ENCODE measurements at places on chromosomes 16 and 17.

DNA sequence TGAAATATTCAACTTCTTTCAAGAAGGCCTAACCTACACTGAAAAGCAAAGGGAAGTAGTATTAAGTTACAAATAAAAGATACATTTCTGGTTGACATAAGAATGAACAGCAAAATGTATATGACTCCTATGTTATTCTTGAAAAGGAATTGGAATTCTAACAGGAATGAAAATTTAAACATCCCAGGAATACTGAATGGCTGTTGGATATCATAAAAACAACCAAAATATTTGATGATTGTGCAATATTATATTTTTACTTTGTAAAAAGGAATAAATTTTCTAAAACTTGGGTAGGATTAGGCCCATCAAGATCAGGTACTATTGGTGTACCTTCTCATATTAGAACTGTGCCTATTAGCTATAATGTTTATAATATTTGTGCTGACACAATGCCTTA lies 50.0 kb downstream of the CYB5B start:
- no peak for DNase-seq

DNA sequence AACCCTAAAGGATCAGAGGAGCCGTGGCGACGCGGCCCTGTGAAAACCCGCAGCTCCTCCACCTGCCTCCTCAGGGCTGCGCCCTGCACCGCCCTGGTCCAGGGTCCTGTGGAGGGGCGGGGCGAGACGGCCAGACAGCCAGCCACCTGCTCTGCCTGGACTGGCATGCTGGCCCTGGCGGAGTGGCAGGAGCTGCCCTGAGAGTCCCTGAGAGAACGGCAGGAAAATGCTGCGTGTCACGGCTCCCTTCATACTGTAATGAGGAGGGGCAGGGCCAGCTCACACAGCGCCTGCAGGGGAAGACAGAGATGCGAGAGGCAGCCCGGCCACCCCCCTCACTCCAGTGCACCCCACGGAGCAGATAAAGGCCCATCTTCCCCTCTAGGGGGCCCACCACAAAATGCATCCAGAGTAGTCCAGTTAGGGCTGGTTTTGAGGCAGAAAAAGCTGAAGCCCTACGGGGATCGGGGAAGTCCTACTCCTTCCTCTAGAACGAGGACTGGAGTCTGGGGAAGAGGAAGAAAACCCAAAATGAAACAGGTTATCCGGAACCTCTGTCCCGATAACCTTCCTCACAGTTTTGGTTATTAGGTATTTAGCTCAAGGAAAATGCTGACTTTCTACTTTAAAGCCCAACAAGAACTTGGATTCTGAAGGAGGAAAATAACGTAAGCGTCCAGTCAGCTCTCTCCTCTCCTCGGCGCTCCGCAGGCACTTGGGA lies 97.6 kb upstream of the DNAH17 start:
- DNase-seq: no peak

- DNase-seq: no peak
These were observed 48.7 kb downstream of the MRTFB start for GRCh38 chr16:14119799-14120198.

GRCh38 chr17:48737330-48738043 lies 8.9 kb upstream of the HOXB13 start:
- no peak for DNase-seq

GRCh38 chr16:19708296-19709205 lies 9.5 kb downstream of the KNOP1 start:
- no peak for DNase-seq

- DNase-seq: peak; percentile 75
These were observed 28.3 kb downstream of the TTC19 start for GRCh38 chr17:16027708-16028584.

DNA sequence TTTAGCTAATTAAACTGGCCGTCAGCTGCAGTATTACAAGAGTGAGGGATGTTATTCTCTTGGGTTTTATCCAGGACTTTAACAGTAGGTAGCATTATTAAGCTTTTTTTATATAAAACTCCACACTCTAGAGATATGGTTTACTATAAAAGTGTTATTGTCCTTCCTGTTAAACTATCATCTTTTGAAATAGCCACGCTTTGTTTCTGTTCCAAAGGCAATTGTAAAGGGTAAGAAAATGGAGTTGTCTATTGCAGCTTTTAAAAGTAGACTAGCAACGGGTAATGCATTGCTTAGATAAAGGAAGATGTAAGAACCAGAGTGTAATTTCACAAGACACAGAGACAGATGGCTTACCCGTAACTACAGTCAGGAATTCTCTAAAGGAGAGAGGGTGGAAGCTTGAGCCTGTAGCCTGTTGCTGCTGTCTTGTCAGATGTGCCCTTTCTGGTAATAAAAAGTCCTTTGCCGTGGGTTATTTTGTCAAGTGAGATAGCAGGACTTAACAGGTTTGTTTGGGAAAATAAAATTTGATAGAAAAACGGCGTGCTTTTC lies 56.4 kb downstream of the WWOX start:
- no peak for DNase-seq

DNA sequence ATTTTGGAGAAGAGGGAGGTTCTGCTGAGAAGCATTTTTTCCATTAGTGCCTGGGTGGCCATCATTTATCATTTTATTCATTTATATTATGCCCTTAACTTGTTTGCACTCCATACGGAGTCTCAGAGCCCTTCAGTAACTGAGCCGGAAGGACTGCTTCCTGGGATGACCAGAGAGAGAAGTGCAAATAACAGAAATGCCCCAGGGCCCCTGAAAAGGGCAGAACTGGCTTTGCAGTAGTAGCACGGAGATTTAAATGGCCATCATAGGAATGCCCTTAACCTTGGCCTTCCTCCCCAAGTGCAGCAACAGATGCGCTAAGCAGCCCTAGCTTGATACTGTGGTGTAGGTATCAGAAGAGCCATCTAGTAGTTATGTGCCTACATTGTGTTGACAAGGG lies 58.5 kb downstream of the NUP93 start:
- no peak for DNase-seq

- no peak for DNase-seq
These were observed 126.3 kb upstream of the TNRC6C start for GRCh38 chr17:77832180-77832560.

- no peak for DNase-seq
These were observed 576 bp downstream of the EPOP start for GRCh38 chr17:38674014-38674748.

DNA sequence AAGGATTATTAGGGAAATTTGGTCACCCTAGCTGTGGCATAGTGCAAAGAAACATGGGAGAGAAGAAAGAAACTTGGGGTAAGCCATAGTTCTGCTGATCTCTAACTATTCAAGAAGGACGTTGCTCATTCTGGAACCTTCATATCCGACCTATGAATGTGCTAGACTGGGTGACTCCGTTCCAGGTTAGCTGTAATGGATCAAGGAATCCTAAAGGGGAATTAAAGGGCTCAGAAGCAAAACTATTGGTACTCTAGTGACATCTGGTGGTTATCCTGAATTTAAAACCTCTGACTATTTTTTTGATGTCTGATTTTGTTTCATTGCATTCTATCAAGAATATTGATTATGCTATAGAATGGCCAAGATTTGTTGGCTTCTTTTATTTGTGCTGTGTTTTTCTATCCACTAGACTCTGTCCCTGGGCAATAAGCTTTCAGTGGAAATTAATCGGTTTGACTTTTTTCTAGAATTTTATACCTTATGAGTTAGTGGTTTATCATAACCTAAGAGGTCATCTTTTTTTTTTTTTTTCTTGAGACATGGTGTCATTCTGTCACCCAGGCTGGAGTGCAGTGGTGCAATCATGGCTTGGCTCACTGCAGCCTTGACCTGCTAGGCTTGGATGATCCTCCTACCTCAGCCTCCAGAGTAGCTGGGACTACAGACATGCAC lies 19.5 kb downstream of the PCTP start:
- peak; percentile 39 for DNase-seq

- DNase-seq: no peak
These were observed 24.0 kb upstream of the SSTR5 start for GRCh38 chr16:1048442-1049112.

DNA sequence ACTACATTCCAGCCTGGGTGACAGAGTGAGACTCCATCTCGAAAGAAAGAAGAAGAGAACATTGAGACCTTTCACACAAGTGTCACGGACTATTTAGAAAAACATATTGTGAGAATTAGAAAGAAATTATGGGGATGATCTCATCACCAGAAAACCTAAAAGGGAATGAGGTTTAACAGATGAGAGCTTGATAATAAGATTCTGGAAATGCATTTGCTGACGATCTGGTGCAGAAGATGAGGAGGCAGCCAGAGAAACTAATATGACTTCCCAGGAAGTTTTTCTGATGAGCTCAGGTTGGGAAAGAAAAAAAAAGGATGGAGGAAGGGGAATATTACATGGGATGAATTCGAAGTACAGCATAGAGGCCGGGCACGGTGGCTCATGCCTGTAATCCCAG lies 10.8 kb upstream of the APOH start:
- no peak for DNase-seq

DNA sequence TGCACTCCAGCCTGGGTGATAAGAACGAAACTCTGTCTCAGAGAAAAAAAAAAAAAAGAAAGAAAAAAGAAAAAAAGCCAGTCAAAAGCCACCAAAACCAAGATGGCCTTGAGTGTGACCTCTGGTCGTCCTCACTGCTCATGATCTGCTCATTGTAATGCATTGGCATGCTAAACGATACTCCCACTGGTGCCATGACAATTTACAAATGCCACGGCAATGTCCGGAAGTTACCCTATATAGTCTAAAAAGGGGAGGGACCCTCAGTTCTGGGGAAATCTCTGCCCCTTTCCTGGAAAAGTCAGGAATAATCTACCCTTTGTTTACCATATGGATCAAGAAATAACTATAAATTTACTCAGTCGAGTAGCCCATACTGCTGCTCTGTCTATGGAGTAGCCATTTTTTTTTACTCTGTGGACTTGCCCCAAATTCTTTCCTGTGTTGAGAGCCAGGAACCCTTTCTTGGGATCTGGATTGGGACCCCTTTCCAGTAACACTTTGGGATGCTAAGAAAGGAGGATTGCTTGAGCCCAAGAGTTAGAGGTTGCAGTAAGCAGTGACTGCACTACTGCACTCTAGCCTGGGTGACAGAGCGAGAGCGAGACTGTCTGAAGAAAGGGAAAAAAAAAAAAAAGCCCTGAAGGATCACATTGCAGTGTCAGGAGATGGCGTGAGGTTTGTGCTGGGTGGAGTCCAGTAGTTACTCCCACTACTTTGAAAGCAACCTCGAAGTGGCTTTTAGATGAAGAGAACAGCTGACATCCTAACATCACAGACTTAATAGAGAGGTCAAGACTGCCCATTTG lies 3.7 kb upstream of the TMEM231 start:
- peak; percentile 66 for DNase-seq

DNA sequence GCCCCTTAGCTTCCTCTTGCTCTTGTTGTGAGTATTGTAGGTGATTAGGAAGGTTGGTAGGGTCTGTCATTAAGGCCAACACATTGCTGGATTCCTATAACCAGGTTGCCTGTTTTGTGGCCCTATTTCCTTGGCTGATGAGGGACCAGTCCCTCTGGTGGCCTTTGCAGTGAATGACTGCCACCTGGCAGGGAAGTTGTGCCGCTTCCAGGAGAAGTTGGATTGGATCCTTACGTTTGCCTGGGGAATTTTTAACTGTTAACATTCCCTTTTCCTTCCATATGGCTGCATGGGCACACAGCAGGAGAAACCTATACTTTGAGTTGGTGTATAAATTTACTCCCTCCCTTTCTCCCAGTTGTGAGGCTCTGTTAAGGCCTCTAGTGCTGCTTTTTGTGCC lies 32.4 kb downstream of the LCMT1 start:
- no peak for DNase-seq

- peak; percentile 73 for DNase-seq
These were observed 334.5 kb downstream of the SEC14L1 start for GRCh38 chr17:77475016-77475976.

DNA sequence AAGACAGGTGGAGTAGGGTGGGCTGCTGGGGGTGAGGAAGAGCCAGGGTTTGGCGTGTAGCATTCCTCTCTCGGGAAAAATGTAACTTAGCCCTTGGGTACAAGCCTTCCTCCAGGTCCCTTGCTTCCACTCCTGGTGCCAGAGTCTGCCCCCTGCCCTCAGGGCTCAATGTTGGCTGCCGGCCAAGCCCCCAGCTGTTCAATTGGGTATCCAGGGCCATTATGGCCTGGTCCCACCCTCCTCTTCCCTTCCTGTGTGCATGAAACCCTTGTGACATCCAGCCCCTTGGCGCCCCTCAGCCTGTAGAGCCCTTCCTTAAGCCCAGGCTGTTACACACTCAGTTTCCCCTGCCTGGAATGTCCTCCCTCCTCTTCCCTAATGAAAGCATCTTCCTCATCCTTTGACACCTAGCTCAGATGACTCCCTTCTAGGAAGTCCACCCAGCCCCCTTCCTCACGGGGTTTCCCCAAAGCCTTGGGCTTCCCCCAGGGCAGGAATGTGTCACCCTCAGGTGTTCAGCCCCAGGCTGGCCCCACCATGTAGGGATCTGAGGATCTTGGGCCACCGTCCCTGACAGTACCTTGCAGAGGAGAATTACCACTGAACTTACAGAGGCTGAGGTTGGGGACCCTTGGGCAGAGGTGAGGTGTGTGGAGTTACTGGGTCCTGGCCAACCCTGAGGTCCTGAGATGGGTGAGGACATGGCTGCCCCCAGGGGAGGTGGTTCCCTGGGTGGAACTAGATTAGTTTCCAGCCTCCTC lies 30.0 kb downstream of the B9D1 start:
- DNase-seq: no peak

- DNase-seq: no peak
These were observed 88.4 kb downstream of the PLXDC1 start for GRCh38 chr17:39062846-39063680.

All from skeletal muscle cell (primary cell).